Activated CD4-positive, alpha-beta T cell treated with anti-CD3 and anti-CD28 coated beads, Interleukin-2, amount 50 U/mL, for 16 hours (primary cell): ENCODE measurements at places on chromosomes 5 and 9.

DNA sequence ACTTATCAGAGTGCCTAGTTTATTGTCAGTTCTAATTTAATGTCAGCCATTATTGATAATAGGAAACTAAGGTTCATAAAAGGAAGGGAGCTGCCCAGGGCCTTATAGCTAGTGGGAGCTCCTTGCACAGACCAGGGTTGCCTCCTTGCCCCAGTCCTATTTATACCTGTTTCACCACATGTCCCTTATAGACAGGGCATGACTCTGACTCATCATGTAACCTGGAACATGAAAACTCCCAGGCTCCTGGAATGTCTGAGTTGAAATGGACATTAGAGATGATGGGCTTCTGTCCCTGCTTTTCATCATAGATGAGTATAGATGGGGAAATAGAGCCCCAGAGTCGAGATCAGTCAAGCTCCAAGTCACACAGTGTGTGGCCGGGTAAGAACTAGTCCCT is 21.1 kb downstream of the FAT2 start:
- DNase-seq = no peak

DNA sequence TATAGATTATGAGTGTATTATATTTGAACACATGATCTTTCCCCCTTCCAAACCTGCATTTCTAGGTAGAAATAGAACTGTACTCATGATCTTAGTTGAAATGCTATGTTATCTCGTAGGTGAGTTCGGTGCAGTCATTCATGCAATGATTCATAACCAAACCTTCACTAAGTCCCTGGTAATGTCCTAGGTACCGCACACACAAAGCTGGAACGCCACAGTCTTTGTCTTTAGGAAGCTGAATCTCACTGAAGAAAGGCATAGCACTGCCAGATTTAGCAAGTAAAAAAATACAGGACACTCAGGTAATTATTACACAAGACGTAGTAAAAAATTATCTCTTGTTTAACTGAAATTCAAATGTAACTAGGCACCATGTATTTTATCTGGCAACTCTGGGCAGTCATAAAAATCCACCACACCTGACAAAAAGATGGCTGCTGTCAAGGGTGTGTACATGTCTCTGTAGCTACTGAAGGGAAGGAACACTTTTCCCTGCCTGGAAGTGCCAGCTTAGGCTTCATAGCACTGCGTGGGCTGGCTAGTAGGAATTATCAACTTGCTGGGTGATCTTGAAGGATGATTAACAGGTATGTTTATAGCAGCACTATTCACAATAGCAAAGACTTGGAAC is 28.0 kb upstream of the TXN start:
- DNase-seq = no peak

DNA sequence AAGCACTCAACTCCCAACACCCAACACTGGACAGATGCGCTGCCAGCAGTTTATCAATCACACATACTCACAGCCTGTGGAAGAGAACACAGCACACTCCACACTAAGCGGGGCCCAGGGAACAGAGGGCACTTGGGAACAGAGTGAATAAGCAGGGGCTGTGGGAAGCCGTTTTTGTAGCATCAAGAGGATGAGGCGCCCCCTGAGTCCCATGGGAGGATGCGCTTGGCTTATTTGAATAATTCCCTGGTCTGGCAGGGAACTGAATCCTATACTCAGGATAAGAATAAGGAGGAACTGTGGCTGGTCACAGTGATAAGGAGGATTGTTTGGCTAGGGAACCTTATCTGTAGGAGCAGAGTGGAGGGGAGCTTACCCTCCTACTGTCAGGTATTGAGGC is 96.1 kb upstream of the DNAH5 start:
- DNase-seq = no peak

- no peak for DNase-seq
Measured at GRCh38 chr5:179307931-179308471, 37.3 kb downstream of the ADAMTS2 start.

GRCh38 chr9:1319436-1319835 is 269.3 kb downstream of the DMRT2 start:
- no peak for DNase-seq
